ENCODE measurements at places on chromosomes 1 and 21. TPM values are rescaled to one million over a fixed set of nuclear protein-coding genes. Genes with fewer than 3 reads are reported as not detected.

HSPB7 gene
- 1.5 TPM for total RNA-seq

DNA sequence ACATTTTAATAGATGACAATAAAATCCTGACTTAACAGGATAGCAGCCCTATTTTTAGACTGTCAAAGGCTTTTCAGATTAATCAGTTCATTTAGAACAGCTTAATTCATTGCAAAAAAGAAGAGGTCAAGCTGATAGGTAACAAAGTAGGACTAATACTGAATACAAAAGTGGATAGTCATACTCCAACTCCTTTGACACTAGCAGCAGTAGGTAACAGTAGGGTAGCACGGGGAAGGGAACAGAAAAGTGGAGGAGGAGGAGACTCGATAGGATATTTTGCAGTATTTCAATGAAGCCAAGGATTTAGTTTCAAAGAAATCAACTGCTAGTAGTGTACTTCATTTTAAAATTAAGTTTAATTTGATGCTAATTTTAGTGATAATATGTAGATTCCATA is 51.1 kb downstream of the USP1 start:
- DNase-seq: no peak

CASQ2 gene
- 30.4 TPM for total RNA-seq

- peak; percentile 40 for DNase-seq
Measured at GRCh38 chr1:3066250-3066711, 2.7 kb upstream of the PRDM16 start.

DNA sequence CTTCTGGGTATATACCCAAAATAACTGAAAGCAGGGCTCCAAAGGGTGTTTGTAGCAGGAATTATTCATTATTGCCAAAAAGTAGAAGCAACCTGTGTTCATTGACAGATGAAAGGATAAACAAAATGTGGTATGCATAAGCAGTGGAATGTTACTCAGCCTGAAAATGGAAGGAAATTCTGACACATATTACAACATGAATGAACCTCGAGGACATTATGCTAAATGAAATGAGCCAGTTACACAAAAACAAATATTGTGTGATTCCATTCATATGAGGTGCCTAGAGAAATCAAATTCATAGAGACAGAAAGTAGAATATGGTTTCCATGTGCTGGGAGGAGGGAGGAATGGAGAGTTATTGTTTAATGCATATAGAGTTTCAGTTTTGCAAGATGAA is 86.3 kb upstream of the ARTN start:
- DNase-seq: no peak
